ENCODE measurements at places on chromosomes 1 and 21.
A peak's percentile ranks its signal among the peaks of the same experiment; 100 is the strongest.

- H3K4me1 ChIP-seq = peaks cover 12% of the 10 kb centered on the region
- no peak overlapping the region for H3K27ac ChIP-seq
- DNase-seq = peak; percentile 12
- no peaks in the 10 kb centered on the region for H3K36me3 ChIP-seq
- peaks cover 3% of the 10 kb centered on the region for H3K27me3 ChIP-seq
Observed at GRCh38 chr1:119367432-119368124, 1.0 kb upstream of the HAO2 start.

DNA sequence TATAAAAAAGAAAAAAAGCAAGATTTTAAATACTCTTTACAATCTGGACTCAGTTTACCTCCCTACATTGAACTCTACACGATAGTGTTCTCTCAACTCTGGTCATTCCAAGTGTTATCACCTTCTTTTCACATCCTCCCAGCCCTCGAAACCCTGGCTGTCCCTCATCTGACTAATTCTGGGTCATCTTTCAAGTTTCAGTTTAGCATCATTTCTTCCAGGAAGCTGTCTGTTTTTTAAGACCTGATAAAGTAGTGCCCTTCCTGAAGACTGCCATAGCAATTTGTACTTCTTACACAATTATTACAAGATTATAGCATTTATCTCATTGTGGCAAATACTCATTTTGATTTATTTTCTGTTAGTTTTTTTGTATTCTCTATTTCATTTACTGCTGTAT, 1.2 kb downstream of the ALG14 start:
- H3K27me3 ChIP-seq = peaks cover 17% of the 10 kb centered on the region
- no peak for DNase-seq
- peaks cover 4% of the 10 kb centered on the region for H3K36me3 ChIP-seq
- H3K27ac ChIP-seq = no peak overlapping the region
- H3K4me1 ChIP-seq = peaks cover 16% of the 10 kb centered on the region

DNA sequence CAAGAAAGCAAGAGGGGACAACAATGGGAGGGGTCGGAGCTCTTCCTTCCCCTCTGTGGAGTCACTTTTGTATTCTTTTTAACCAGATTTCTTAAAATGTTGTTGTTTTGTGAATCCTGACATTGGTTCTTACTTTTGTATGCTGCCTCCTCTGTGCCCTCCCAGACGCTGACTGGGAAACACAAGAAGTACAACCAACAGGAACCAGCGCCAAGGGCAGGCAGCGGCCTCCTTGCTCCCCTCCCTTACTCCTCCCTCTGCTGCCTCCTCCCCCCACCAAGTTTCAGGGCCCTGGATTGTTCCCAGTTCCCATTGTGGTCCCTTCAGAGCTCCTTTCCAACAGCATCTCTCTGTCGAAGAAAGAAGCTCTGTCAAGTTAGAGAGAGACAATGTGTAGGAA, 111.1 kb downstream of the BRINP2 start:
- no peaks in the 10 kb centered on the region for H3K4me1 ChIP-seq
- no peaks in the 10 kb centered on the region for H3K36me3 ChIP-seq
- no peaks in the 10 kb centered on the region for H3K27me3 ChIP-seq
- H3K4me3 ChIP-seq = no peak overlapping the region
- no peak for DNase-seq

DNA sequence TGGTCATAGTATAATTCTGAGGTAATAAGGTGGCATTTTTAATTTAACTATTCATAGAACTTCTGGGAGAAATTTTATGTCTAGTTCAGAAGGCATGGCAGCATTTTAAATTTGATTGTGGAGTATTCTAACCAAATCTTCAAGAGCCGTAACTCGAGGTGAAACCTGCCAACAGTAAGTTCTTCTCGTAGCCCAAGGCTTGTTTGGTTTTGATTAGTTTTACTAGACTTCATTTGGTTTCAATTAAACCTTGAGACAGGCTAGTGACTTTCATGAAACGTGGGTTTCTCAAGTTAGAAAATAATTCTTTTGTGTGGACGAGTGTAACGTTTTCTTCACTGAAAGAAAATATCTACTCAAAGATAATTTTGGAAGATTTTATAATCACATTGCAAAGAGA, 395.5 kb downstream of the USP25 start:
- no peaks in the 10 kb centered on the region for H3K27me3 ChIP-seq
- H3K27ac ChIP-seq = no peak overlapping the region
- peaks cover 8% of the 10 kb centered on the region for H3K36me3 ChIP-seq
- H3K4me3 ChIP-seq = no peak overlapping the region
- no peaks in the 10 kb centered on the region for H3K4me1 ChIP-seq

GRCh38 chr1:52551507-52552235, 1.2 kb downstream of the TUT4 start:
- H3K27ac ChIP-seq = no peak overlapping the region
- DNase-seq = peak; percentile 23
- H3K36me3 ChIP-seq = peaks cover 24% of the 10 kb centered on the region
- no peak overlapping the region for H3K4me3 ChIP-seq

DNA sequence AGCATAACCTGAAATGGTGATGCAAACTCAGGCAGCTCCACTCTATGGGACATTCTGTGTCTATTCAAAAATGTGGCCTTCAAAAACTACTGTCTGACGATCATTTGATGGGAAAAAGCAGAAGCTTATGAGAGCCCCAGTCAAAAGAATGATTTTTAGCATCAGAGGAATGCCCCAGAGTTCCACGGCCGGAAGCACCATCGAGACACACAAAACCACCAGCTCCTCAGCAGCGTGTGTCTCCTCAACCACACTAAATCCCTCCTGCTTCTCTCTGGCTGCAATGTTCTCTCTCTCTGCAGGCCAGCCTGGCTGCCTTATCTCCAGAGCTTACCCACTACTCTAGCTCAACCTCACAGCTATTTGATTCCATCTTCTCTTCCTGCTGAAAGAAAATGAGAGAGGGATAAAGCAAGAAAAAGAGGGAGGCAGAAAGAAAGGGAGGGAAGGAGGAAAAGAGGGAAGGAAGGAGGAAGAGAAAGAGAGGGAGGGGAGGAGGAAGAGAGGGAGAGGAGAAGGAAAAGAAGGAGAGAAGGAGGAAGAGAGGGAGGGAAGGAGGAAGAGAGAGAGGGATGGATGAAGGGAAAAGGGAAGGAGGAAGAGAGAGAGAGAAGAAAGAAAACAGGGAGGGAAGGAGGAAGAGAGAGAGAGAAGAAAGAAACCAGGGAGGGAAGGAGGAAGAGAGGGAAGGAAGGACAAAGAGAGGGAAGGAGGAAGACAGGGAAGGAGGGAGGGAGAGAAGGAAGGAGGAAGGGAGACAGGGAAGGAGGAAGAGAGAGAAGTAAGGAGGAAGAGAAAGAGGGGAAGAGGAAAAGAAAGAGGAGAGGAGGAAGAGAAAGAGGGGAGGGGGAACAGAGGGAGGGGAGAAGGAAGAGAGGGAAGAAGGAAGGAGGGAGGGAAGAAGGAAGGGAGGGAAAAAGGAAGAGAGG, 33.5 kb upstream of the LAPTM5 start:
- H3K36me3 ChIP-seq = no peaks in the 10 kb centered on the region
- H3K4me1 ChIP-seq = peaks cover 39% of the 10 kb centered on the region
- peaks cover 40% of the 10 kb centered on the region for H3K27me3 ChIP-seq
- H3K27ac ChIP-seq = peak overlapping the region; percentile 19

GRCh38 chr1:27562534-27563340, 41.2 kb downstream of the AHDC1 start:
- DNase-seq = no peak
- H3K27me3 ChIP-seq = no peaks in the 10 kb centered on the region
- peak overlapping the region; percentile 21 for H3K4me3 ChIP-seq
- H3K4me1 ChIP-seq = peaks cover 94% of the 10 kb centered on the region
- H3K36me3 ChIP-seq = peaks cover 4% of the 10 kb centered on the region

- H3K4me3 ChIP-seq = no peak overlapping the region
- no peak overlapping the region for H3K27ac ChIP-seq
- H3K27me3 ChIP-seq = peaks cover 12% of the 10 kb centered on the region
- H3K36me3 ChIP-seq = no peaks in the 10 kb centered on the region
- DNase-seq = no peak
- peaks cover 73% of the 10 kb centered on the region for H3K4me1 ChIP-seq
Observed at GRCh38 chr1:30751830-30752650, 5.5 kb downstream of the LAPTM5 start.

- no peak overlapping the region for H3K4me3 ChIP-seq
- no peak overlapping the region for H3K27ac ChIP-seq
- H3K27me3 ChIP-seq = no peaks in the 10 kb centered on the region
- peaks cover 10% of the 10 kb centered on the region for H3K4me1 ChIP-seq
Observed at GRCh38 chr1:77631751-77632150, 50.7 kb downstream of the ZZZ3 start.

- no peak for DNase-seq
- no peaks in the 10 kb centered on the region for H3K4me1 ChIP-seq
- H3K36me3 ChIP-seq = no peaks in the 10 kb centered on the region
- no peak overlapping the region for H3K4me3 ChIP-seq
- H3K27me3 ChIP-seq = peaks cover 12% of the 10 kb centered on the region
- no peak overlapping the region for H3K27ac ChIP-seq
Observed at GRCh38 chr1:169604781-169605560, 18.7 kb upstream of the F5 start.

- H3K4me3 ChIP-seq = no peak overlapping the region
- H3K4me1 ChIP-seq = peaks cover 20% of the 10 kb centered on the region
- no peak overlapping the region for H3K27ac ChIP-seq
- no peaks in the 10 kb centered on the region for H3K36me3 ChIP-seq
- DNase-seq = no peak
Observed at GRCh38 chr1:210332233-210332632, 3.5 kb downstream of the HHAT start.

DNA sequence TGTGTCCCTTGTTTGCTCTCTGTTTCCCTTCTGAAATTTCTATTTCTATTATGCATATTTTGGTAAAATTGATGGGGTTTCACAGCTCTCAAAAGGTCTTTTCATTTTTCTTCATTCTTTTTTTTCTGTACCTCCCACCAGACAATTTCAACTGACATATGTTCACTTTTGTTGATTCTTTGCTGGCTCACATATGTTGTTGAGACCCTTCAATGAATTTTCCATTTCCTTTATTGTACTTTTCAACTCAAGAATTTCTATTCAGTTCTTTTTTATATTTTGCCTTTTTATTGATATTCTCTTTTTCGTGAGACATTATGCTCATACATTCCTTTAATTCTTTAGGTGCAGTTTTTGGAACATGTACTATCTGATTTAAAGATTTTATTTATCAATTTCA, 102.6 kb upstream of the GRIK1 start:
- H3K27me3 ChIP-seq = peaks cover 7% of the 10 kb centered on the region
- no peak overlapping the region for H3K27ac ChIP-seq
- no peak for DNase-seq
- peaks cover 7% of the 10 kb centered on the region for H3K36me3 ChIP-seq

DNA sequence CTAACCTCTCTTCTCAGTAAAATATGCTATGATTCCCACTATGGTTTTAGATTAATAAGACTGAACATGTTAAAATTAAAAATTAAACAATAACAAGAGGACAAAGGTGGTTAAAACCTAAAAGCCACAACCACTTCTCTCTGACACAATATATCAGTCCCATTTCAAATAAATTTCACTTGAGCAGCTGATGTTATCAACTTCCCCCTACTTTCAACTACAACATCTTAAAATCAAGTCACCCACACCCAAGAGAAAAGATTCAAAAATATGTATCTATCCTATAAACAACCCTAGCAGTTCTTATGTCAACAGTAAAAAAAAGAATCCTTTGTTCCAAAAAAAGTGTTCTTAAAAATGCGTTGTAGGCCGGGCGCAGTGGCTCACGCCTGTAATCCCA, 7.5 kb downstream of the PUM1 start:
- H3K27ac ChIP-seq = peak overlapping the region; percentile 7
- H3K4me1 ChIP-seq = peaks cover 41% of the 10 kb centered on the region
- no peaks in the 10 kb centered on the region for H3K27me3 ChIP-seq
- no peak for DNase-seq
- no peak overlapping the region for H3K4me3 ChIP-seq

DNA sequence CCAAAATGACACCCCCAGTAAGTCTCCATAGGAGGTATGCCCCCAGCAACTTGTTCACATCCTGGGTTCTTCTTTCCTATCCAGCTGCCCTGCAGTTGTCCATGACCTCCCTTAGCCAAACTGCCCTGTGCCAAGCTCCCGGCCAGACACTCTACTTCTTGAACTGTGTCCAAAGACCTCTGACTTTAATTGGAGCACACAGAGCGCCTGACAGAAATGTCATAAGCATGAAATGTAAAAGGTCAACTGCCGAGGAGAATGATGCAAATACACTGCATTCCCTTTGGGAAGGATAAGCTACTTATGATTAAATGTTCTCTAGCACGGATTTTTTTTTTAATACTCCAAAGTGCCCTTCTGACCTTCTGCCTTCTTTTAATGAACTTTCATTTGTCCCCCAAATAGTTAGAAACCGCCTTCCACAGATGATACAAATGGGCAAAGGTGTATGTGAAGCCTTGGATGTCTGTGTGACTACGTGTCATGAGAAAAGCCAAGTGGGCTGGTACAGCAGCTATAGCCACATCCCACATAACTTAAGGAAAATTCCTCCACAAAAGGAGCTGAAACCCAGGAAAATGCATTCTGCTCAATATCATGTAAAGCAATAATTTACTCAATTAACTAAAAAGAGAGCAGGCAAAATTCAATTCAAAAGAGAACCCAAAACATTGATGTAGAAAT, 26.8 kb downstream of the PALMD start:
- no peak overlapping the region for H3K27ac ChIP-seq
- H3K27me3 ChIP-seq = no peaks in the 10 kb centered on the region
- H3K36me3 ChIP-seq = no peaks in the 10 kb centered on the region
- DNase-seq = no peak

- no peaks in the 10 kb centered on the region for H3K36me3 ChIP-seq
Observed at GRCh38 chr21:41662761-41663160, 104.1 kb downstream of the RIPK4 start.

DNA sequence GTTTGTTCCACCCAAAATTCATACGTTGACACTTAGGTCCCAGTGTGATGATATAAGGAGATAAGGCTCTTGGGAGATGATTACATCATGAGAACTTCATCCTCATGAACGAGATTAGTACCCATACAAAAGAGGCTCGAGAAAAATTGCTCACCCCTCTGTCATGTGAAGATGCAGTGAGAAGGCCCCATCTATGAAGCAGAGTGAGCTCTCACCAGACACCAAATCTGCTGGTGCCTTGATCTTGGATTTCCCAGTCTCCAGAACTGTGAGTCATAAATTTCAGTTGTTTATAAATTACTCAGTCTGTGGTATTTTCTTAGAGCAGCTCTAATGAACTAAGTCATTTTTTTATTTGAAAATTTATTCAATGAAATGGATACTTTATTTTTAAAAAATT, 42.6 kb upstream of the USP25 start:
- no peaks in the 10 kb centered on the region for H3K36me3 ChIP-seq
- DNase-seq = no peak
- H3K27ac ChIP-seq = no peak overlapping the region
- no peak overlapping the region for H3K4me3 ChIP-seq
- peaks cover under 1% of the 10 kb centered on the region for H3K4me1 ChIP-seq
- H3K27me3 ChIP-seq = peaks cover 2% of the 10 kb centered on the region

DNA sequence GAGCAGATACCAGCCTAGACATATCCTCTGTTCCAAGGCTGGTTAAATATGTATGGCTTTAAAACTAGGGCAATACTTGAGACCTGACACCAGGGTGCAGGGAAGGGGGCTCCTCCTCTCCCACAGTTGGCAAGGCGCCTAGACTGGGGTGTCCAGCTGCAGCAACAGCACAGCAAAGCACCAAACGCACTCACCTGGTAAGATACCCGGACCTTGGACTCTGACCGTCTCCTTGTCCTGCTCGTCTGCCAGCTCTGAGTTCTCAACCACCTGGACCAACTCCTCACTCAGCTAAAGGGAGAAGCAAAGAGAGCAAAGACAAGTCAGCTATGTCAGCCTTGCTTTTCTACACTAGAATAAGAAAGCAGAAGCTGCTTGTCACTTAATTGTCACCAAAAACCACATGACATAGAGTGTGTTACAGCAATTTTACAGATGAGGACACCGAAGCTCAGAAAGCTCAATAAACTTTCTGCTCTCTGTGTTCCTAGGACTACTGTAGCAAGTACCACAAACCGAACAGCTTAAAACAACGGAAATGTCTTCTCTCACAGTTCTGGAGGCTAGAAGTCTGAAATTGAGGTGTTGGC, 4.4 kb downstream of the PACC1 start:
- DNase-seq = no peak
- peaks cover 21% of the 10 kb centered on the region for H3K4me1 ChIP-seq
- peaks cover 11% of the 10 kb centered on the region for H3K27me3 ChIP-seq
- H3K27ac ChIP-seq = no peak overlapping the region
- peaks cover 68% of the 10 kb centered on the region for H3K36me3 ChIP-seq
